CD8-positive, alpha-beta T cell (primary cell): ENCODE measurements at places on chromosomes 16 and 17.

GRCh38 chr17:47804461-47804860 is 17.1 kb downstream of the OSBPL7 start:
- DNase-seq, result no peak

- DNase-seq, result no peak
Observed at GRCh38 chr17:70848785-70849184, 679.5 kb downstream of the KCNJ2 start.

DNA sequence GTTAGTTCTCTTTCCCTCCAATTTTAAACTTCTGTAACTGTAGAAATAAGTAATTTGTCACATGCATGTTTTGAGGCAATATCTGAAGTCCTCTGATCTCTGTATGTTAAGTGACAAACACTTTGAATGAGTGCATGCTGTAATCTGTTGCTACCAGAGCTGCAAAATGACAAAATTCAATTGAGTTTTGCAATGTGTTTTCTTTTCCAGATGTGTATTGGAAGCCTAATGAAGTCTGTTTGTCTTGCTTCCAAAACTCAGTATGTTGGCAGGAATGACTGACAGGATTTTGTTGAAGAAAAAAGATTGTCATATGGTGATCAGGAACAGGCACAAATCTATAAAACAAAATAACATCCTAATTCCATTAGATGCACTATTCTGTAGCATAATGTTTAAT is 561.6 kb upstream of the CDH8 start:
- no peak for DNase-seq

DNA sequence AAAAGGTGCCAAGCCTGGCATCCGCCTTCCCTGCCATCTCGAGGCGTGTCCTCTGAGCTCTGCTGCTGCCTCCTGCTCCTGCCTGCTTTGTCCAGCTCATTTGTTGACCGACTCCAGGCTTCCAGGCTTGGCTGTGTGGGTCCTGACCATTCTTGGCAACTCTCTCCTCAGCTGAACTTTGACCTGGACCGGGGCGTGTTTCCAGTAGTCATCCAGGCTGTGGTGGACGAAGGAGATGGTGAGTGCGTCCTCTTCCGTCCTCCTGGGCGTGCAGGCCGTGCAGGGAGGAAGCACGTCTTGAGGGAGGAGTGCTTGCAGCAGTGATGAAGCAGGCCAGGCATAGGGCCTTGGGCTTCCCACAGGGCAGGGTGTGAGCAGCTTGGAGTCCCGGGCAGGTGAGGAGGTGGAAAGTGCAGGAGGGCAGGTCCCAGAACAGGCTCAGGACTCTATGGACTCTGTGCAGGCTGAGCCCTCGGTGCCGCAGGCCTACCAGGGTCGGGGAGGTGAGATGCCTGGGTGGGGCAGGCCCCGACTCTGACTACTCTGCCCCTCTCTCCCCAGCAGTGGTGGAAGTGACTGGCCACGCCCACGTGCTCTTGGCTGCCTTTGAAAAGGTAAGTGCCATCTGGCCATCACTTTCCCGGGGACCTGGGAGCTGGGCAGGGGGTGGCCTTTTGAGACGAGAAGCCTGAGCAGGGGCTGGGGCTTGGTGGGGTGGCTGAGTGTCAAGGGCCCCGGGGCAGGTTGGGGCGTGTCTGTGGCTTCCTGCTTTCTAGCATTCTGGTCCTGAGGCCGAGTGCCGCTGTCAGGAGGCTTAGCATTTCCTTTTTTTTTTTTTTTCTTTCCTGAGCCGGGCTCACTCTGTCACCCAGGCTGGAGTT is 28.6 kb upstream of the NUDT16L1 start:
- DNase-seq, result peak; percentile 52

DNA sequence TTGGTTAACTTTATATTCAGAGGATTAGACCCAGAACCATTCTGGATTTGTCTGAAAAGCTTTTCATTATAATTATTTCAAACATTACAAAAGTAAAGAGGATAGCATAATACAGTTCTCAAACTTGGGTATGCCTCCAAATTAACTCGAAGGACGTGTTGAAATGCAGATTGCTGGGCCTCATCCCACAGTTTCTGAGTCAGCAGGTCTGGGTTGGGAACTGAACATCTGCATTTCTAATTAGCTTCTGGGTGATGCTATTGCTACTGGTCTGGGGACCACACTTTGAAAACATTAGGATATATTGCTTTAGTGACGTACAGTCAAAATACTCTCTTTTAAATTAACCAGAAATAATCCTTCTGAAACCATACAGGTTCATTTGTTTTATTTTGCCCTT is 10.0 kb downstream of the TPPP3 start:
- DNase-seq, result no peak

DNA sequence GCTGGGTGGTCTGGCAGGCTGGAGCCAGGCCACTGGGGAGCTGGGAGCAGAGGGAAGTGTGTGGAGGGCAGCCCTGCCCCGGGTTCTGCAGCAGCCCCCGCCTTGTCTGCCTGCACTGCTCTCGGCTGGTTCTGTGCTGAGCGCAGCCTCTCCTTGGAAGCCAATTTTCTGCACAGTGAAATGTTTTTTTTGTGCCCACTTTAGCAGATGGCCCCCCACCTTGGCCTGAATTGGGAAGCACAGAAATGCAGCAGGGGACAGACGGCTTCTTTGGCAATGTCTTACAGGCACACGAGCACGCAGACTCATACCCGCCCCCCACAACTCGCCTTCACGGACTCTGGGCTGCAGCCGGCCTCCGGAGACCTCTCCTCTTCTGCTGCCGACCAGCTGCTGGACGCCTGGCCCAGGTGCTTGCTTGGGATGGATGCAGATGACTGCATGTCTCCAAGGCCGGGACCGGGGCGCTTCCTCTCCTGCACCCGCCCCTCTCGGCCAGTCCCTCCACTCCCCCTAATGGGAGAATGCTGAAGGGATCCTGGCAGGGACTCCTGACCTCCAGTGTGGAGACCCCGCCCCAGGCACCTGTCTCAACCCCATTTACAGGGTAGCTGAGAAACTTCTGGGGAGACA is 14.8 kb downstream of the NPTX1 start:
- no peak for DNase-seq

DNA sequence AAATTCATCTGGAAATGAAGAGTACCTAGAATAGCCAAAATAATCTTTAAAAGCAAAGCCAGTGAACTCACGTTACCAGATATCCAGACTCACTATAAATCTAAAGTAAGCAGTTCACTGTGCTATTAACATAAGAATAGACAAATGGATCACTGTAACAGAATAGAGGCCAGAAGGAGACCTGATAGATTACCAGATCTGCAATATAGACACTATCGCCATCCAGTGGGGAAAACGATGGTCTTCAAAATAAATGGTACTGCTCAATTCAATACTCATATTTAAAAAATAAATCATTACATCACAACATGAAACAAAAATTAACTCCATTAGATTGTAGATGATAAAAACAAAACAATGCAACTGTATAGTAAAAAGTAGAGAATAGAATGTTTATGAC is 158.6 kb upstream of the CDH8 start:
- no peak for DNase-seq

- DNase-seq, result no peak
Observed at GRCh38 chr17:67438667-67439066, 61.6 kb downstream of the PITPNC1 start.

- no peak for DNase-seq
Observed at GRCh38 chr17:76594690-76595089, 9.0 kb upstream of the ST6GALNAC2 start.

- no peak for DNase-seq
Observed at GRCh38 chr17:4583782-4584100, 588 bp upstream of the SMTNL2 start.

DNA sequence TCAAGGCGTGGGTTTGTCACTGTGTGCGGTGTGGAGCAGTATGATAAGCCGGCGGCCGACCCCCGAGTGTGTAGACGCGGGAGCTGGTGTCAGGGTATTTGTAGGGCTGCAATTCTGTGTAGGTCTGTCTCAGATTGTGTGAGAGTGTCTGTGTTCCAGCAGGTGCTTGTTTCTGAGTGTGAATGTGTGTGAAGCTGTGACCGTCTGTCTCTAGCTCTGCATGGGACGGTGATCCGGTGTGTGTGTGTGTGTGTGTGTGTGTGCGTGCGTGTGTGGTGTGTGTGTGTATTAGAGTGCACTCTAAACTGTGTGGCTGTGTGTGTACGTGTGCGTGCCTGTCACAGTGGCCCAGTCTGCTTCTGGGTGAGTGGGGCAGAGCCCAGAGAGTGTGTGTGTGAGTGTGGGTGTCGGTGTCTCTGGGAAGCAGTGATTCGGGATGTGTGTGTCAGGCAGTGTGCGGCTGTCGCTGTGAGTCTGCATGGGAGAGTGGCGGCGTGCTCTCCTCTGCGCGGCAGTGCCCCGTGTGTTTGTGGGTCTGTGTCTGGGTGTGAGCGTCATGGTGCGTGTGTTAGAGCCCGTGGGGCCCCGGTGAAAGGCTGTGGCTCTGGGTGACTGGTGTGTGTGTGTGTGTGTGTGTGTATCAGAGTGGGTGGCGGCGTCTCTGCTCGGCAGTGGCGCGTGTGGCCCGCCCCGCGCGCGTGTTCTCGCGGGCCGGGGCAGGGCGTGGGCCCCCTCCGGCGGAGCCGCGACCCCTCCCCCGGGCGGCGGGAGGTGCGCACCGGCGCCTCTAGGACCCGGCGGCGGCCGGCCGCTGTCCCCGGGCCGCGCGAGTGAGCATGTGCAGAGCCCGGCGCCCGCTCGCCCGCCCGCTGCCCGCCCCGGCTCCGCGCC is at the start of gene WSCD1:
Gene WSCD1, plus strand, starts transcription at position 841 of the 891 bp plus-strand sequence. CDS start 10,280 bp downstream, outside the sequence.
- DNase-seq, result no peak

- DNase-seq, result no peak
Observed at GRCh38 chr16:69827524-69827923, 65.4 kb downstream of the WWP2 start.

GRCh38 chr16:69848637-69849545 is 86.8 kb downstream of the WWP2 start:
- no peak for DNase-seq

DNA sequence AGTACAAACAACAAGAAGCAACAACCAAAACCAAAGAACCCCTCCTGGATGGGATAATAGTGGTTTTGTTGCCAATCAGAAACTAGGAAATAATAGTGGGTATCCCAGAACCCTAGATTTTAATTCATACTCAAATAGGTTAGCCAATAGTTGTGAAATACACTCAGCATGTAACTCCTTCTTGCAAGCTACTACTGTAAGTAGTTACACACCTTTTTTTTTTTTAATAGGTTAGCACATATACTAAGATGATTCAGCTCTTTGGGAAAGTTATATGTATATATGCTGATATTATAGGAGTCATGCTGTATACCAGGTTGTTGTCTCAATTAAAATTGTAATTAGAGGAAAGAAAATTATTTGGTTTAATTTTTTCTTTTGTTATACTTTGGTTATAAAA is 92.5 kb upstream of the HAS3 start:
- no peak for DNase-seq
